Heart right ventricle (tissue), 16 donors: ENCODE measurements at places on chromosomes 11 and 22. TPM values are rescaled to one million over a fixed set of nuclear protein-coding genes. Genes with fewer than 3 reads are reported as not detected.

GRCh38 chr11:14700593-14700992 lies 57.0 kb downstream of the PDE3B start:
- no peak for DNase-seq

DNA sequence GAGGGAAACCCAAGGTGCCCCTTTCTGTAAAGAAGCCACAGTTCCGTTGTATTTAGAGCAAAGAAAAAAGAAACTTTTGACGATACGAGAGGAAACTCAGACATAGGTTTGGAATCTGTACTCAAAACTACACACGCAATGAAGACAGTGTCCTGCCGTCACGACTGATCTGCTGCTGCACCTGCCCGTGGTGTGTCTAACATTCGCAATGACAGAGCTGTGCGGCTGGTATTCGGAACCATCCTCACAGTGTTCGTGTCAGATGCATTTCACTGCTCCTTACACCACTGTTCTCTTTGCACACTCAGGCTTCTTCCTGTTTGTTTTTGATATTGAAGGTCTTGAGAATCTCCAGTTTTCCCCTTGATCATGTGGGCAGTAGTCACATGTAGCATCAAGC lies 84.8 kb downstream of the RTL6 start:
- DNase-seq: no peak

The KLHDC7B gene
- 1.3 TPM for total RNA-seq

DNA sequence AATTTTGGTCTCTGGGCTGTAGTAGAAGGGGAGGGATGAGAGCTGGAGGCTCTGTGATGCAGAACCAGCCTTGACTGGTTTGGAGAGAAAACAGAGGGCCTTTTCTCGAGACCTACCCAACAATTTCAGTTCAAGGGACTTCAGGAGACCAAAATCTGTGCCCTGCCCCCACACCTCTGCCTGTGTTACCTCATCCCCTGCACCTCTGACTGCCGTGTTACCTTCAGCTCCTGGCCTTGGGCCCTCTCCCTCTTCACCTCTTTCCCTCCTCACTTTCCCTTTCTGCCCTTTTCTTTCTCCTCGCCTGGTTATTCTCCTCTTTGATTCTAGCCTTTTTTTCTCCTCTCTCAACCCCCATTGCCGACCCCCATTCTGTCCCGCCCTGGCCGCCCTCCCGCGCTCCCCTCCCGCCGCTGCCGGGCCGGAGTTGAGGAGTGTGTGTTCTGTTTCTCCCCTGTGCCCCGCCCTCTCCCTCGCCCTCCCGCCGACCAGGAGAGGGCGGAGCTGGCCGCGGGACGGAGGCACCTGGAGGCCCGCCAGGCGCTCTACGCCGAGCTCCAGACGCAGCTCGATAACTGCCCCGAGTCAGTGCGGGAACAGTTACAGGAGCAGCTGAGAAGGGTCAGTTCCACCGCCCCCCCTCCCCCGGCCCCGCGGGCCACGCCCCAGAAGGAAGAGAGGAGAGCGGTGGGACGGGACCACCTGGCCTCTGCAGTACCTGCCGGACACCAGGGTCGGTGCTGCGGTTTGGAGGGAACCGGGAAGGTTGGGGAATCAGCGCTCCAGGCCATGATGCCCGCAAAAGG lies 27.2 kb downstream of the PHLDB1 start:
- DNase-seq: peak; percentile 83

The KRTAP5-10 gene
- not detected for total RNA-seq

GRCh38 chr11:107591378-107592230 lies 657 bp downstream of the ELMOD1 start:
- no peak for DNase-seq

GRCh38 chr11:78131956-78132355 lies 7.5 kb downstream of the ALG8 start:
- no peak for DNase-seq

- no peak for DNase-seq
These were observed 421.8 kb downstream of the NTM start for GRCh38 chr11:131792243-131792642.
